ENCODE measurements at places on chromosomes 1 and 21.

DNA sequence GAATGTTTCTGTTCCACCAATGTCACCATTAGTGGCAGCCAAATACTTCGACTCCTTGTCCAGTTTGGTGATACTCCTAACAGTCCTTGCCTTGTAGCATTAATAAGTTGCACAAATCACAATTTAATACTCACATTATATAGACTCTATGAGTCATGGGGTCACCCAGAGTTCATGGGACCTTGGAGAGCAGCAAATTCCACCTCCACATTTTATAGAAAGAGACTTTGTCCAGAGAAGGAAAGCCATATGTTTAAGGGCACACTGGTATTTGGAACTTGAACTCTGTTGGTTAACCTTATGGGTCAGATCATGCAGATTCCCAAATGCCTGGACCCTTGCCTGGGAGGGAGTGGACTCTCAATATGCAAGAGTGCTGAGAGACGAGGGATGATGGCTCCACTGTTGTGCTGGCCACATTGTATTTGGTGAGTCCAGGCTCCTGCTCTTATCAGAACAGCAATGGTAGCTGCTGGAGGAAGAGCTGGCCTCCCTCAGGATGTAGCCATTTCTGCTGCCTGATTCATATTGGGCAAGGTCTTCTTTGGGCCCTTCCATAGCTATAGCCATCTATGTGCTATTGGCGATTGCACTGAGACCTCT is 30.6 kb downstream of the DNAJC6 start:
- DNase-seq: no peak

DNA sequence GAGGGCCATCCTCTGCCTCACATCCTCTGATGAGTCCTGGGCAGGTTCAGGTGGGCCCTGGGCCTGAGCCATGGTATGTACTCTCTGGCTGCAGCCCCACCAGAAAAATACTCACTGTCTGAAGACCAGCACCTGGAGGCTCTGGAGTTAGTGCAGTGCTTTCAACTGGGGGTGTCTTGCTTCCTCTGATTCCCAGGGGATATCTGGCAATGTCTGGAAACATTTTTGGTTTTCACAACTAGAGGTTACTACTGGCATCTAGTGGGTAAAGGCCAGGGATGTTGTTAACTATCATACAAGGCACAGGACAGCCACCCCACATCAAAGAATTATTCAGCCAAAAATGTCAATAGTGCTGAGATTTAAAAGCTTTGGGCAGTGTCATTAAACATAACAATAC is 152.7 kb downstream of the HIVEP3 start:
- no peak for DNase-seq

GRCh38 chr1:212557739-212558692 is 50.5 kb upstream of the ATF3 start:
- no peak for DNase-seq

- DNase-seq: no peak
Observed at GRCh38 chr1:153488731-153489130, 28.3 kb upstream of the S100A7 start.

DNA sequence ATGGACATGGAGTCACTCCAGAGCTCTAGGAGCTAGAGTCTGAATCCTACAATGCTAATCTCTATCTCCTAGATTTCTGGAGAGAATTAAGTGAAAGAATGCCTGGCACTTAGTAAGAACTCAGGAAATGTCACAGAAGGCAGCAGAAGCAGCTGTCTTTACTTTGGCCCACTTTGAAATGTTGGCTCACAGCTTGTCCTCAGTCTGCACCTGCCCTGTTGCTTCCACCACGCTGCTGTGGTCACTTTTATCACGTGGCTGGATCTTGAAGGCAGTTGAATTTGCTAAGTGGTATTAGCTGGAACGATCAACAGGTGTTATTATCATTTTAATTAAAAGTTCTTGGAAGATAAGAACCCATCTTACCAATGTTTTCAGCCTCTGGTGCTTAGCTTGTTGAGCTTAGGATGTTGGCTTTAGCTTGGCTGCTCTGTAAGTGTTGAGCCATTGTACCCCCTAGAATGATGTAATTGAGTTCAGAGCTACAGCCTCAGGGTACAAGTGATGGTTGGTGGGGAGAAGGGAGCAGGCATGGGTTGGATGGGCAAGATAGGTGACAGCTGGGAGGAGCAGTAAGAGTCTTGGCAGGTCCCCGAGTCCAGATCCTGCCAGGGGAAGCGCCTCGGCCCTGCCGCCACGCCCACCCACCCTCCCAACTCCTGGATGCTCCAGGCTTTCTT is 41.9 kb upstream of the EPS8L3 start:
- DNase-seq: no peak

GRCh38 chr1:90952906-90953305 is 68.9 kb downstream of the ZNF644 start:
- DNase-seq: no peak

DNA sequence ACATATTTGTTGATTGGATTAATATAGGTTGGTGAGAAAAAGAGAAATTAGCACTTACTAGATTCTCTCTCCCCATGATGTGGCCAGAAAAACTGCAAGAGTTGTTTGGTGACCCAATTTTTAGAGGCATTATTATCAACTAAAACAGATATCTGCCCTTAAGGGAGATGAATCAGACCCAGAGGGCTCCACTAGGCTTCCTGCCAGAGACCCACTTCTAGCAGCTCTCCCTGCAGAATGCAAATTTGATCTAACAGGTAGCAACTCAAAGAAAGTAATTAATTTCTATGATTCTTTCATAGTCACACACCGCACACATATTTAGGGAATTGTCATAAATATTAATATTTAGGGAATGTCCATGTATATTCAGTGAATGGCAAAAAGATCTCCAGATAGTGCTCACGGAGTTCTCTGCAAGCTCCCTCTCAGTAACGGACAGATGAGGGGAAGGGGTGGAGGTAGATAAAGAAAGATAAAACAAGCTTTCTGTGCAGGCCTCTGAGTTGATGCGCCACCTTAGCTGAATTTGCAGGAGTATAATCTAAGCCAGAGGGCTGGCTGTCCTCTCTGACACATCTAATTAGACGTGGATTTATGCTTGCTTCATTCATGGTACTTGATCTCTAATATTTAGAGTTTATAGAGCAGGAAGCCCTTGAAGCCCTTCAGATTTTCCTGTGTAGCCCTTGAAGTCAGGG is 84.1 kb upstream of the CCDC190 start:
- DNase-seq: no peak

DNA sequence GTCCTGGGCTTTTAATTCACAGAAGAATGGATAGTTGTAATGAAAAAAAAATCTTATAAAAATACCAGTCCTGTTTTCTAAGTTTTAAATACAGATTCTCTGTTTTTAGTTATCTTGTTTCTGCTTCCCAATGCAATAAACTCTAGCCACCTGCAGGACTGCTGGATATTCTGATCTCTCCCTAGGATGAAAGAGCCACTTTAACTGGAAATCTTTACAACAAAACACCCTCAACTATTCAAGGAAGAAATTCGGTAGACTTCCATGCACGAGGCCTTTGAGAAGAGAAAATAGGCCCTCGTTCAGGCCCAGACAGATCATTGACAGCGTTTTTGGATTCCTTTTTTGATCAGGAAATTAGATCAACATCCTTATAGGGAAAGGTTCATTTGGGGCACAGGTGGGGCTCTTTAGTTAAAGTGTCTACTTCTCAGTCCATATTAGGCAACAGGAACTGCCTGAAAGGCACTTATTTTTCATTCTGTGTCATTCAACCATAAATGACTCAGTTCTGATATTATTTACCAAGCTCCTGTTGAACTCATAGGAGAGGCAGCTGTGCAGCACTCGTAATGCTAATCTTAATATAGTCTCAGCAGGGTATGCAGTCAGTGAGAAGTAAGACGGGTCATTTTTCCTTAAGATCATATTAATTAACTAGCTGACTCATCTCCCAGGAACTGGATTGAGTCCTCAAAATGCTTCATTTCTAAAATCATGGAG is 71.1 kb upstream of the ERRFI1 start:
- DNase-seq: no peak

GRCh38 chr21:46080171-46081021 is 17.5 kb upstream of the COL6A2 start:
- DNase-seq: no peak

DNA sequence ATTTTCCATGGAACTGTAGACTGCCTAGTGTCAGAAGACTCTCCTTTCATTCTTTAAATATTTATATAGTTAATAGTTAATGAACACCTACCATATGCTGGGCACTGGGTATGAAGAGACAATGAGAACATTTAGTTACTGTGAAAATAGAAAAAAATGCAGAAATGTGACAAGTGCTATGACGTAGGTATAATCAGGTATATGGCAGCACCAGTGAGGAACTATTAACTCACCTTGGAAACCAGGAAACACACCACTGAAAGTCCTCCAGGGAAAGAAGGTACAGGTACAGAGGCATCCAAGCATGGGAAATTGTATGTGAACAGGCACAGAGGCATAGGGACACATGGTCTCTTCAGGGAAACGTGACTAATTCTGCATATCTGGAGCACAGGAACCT is 42.3 kb downstream of the DPT start:
- no peak for DNase-seq

GRCh38 chr21:45834026-45834715 is 147.4 kb upstream of the COL6A1 start:
- DNase-seq: no peak

- no peak for DNase-seq
Observed at GRCh38 chr21:17829472-17829871, 10.3 kb upstream of the C21orf91 start.
